ENCODE measurements at places on chromosomes 11 and 22.

DNA sequence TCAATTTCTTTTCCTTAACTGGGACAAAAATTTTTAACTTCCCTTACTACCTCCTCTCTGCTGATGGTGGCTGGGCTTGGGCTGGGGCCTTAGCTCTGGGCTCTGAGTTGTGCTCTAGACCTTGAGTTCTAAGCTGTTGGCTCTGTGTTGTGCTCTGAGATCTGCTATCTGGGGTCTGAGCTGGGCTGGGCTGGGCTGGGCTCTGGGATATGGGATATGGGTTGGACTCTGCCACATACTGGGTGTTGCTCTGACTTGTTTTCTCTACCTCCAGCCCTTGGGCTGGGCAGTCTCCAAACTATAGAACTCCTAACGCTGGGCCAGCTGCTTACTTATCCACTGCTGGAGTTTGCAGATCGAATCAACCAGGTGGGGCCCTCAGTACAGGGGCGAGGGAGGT lies 41.9 kb downstream of the DNHD1 start:
- DNase-seq: no peak

- no peak for DNase-seq
Observed at GRCh38 chr22:50267591-50268390, 2.4 kb downstream of the MAPK11 start.

- no peak for DNase-seq
Observed at GRCh38 chr11:43708776-43709175, 28.2 kb downstream of the HSD17B12 start.

DNA sequence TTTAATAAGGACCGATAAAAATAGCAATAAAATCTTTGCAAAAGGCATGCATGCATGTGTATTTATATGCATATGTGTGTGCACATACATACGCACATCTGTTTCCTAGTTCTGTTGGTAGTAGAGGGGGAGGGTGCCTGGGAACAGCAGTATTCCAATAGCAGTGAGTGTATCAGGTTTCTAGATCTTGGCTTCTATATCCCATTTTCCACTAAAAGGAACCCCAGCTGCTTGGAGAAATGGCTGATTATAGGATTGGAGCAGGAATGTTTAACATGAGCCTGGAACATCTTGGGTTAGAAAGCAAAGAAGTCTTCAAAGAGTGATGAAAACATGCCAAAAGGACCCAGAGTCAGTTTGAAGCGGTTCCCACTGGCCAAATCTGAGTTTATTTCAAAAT lies 21.0 kb downstream of the TNRC6B start:
- no peak for DNase-seq

DNA sequence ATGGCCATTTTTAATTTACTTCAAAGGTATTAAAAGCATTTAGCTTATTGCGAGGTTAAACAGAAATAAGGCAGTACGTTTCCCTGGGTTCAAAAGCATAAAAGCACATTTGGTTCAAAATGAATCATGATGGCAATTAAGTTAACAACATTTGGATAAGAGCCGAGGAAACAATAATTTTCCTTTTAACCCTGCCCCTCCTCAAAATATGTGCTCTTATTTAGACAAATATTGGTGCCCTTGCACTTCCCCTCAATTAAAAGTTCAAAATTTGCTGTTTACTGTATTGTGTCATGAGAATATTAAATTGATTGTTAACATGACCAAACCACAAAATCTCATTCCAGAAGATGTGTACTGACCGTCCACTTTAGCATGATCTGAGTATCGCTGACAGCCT lies 48.7 kb downstream of the VSIG10L2 start:
- DNase-seq: no peak

DNA sequence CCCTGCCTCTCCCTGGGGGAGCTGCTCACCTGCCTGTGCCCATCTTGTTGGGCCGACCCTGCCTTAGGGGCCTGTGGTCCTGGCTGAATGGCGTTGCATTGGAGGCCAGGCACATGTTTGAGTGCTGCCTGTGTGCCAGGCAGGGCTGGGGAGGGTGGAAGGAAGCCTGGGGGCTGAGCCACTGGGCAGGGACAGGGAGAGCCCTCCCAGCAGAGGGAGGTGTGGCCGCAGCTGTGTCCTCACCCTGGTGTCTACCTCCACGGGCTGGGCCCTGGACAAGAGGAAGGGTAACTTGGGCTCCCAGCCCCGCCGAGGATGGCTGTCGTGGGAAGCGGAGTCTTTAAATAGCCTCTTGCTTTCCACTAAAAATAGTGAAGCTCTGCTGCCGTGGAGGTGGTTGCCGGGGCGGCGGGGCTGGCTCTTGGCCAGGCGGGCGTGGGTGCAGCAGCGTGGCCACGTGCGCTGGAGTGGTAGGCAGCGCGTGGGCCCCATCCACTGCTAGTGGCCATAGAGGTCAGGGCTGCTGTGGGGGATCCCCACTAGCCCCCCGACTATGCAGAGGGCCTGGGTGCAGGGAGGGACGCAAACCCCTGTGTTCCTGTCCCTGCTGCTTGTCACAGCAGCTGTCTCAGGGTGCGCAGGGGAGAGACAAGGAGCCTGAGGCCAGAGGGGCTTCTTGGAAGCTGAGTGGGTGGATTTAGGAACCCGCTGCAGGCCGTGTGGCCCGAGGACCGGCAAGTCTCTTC lies 6.2 kb downstream of the ZDHHC8 start:
- no peak for DNase-seq

- DNase-seq: no peak
Observed at GRCh38 chr11:121540627-121541026, 87.9 kb upstream of the SORL1-AS1 start.

DNA sequence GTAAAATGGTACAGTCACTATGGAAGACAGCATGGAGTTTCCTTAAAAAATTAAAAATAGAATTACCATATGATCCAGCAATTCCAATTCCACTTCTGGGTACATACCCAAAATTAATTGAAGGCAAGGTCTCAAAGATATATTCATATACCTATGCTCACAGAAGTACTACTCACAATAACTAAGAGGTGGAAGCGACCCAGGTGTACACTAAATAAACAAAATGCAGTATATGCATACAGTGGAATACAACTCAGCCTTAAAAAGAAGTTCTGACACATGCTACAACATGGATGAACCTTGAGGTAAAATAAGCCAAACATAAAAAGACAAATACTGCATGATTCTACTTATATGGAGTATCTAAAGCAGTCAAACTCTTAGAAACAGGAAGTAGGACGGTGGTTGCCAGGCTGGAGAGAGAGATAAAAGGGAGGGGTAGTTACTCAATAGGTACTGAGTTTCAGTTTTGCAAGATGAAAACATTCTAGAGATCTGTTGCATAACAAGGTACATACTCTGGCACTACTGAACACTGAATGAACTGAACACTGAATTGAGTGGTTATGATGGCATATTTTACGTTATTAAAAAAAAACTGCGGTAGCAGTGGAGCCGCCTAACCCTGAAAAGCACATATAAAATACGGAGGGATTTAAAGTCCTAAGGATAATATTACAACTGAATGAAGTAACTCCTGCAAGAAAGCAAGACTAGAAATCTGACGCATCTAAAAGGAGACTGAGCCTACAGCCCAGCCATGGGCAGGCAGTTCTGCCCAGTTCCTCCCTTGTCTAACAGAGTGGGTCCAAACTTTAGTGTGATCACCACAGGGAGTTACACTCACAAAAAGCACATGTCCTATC lies 12.8 kb downstream of the DGCR2 start:
- peak; percentile 27 for DNase-seq

- no peak for DNase-seq
Observed at GRCh38 chr11:1480555-1481482, 5.8 kb downstream of the MOB2 start.

- DNase-seq: no peak
Observed at GRCh38 chr11:114606003-114606801, 10.6 kb upstream of the NXPE4 start.

DNA sequence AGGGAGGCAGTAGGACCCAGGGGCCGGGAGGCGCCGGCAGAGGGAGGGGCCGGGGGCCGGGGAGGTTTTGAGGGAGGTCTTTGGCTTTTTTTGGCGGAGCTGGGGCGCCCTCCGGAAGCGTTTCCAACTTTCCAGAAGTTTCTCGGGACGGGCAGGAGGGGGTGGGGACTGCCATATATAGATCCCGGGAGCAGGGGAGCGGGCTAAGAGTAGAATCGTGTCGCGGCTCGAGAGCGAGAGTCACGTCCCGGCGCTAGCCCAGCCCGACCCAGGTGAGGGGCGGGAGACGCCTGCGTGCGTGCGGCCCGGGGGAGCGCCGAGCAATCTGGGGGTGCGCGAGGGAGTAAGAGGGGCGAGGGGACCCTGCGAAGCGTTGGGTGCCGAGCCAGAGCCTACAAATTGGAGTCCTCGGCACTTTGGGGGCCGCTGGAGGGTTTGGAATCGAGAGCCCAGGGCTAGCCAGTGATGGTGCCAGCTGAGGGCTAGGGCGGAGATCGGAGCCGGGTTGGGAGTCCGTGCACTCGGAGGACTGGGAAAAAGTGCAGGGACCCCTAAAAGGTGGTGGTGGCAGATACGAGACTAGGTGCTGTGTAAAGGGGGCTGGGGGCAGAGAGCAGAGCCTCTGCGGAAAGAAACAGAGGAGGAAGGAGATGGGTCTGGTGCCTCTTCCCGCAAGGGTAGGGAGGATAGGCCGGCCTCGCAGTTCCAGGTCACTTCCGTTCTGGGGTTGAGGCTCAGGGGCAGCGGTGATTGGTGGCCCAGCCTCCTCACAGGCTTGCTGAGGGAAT lies at the start of gene SERPINH1:
SERPINH1 (plus strand) TSS at position 206 of the 788 bp plus-strand sequence. CDS start 4,097 bp downstream, outside the sequence.
- DNase-seq: peak; percentile 60

- DNase-seq: no peak
Observed at GRCh38 chr22:26023104-26023775, 146.0 kb upstream of the SEZ6L start.

DNA sequence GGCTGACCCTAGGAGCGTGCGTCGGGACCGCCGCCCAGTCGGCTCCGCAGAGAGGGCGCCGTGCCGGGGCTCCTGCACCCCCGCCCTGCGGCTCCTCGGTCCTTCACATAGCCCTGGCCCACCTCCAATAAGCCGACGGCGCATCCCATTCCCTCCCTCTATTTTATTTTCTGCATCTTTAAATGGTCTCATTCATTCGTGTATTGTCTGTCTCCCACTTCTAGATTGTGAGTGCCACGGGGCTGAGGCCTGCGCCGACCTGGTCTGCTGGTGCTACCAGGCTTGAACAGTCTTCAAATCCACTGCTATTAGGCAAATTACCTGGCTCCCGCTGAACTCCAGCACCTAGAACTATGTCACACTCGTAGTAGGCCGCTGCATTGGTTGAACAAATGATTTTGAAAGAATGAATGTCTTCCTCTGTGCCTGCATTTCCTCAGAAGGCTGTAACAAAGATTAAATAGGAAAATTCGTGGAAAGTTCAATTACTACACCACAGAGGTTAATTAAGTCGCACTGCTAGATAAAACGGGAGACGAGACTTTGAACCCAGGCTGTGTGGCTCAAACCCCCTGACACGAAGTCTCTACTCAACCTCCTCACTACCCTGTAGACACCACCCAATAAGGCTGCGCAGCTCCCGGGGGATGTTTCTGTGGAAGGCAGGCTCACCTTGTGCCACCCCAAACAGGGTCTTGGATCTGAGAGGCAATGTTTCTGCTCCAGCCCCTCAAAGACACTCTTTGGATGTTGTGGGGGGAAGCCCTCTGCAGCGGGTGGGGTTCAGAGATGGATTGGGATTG lies 1.2 kb upstream of the PPP1R14B start:
- no peak for DNase-seq
